ENCODE measurements at places on chromosomes 1 and 21. TPM values are rescaled to one million over a fixed set of nuclear protein-coding genes. Genes with fewer than 3 reads are reported as not detected.

DNA sequence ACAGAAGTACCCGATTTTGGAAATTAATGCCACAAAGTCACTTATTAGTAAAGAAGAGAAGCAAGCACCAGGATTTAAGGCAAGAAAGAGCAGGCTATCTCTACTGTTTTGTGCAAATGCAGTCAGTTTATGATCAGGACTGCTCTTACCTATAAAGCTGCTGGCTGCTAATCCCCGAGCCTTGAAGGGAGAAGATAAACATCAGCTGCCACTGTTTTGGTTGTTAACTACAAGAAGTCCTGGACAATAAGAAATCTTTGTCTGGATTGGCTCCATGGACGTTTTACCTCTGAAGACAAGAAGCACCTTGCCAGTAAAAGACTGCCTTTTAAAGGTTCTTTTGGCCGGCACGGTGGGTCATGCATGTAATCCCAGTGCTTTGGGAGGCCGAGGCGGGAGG lies 21.4 kb downstream of the FRRS1 start:
- no peak for DNase-seq

DNA sequence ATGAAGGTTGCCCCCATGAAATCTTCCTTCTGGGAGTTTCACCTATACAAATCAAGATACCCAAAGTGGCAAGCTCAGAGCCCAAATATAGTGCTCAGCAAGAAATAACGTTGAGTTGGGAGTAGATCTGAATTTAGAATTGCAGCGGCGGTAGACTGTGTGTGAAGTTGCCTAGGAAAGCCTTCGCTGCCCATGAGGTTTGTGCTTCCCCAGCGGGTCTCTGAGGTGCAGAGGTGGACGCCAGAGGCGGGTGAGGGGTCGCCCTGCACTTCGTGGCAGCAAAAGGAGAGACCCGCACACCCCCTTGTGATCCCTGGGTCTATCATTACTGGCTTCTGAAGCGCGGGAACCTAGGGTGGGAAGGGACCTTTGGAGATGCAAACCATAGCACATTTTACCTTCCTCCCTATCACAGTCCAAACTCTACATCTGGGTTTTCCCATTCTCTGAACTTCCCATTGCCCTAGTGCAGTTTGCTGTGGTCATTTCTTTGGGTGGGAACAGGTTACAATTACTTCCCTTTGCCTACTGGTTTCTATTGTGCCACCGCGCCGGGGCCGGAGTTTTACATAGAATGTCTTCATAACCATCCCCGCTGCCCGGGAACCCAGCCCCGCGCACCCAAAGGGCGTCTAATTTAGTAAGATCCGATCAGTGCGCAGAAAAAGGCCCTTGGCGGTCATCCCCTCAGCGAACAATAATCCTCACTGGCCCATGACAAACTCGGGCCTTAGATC lies 5.2 kb downstream of the TBX15 start:
- no peak for DNase-seq

Gene OR2M3
- polyA plus RNA-seq, result not detected

Gene HMGCS2
- 0.09 TPM for polyA plus RNA-seq

DNA sequence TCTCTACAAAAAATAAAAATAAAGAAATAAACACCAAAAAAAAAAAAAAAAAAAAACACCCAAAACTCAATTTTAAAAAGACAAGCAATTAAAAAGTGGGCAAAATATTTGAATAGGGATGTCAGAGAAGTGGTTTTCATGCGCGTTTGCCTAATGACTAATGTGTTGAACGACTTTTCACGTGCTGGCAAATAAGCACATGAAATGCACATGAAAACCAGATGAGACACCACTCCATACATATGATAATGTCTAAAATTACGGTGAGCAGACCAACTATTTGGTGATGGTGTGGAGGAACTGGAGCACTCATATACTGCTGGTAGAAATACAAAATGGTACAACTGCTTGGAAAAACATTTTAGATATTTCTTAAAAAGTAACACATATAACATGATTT lies 39.4 kb upstream of the UHMK1 start:
- DNase-seq, result no peak

Gene TNFRSF4
- polyA plus RNA-seq, result 1.4 TPM

GRCh38 chr1:3536420-3537195 lies 74.7 kb downstream of the MEGF6 start:
- no peak for DNase-seq

Gene PAQR6
- polyA plus RNA-seq, result 5.3 TPM

- no peak for DNase-seq
Observed at GRCh38 chr1:20720631-20721091, 2.9 kb upstream of the KIF17 start.

- peak; percentile 12 for DNase-seq
Observed at GRCh38 chr1:79040424-79041082, 34.0 kb upstream of the ADGRL4 start.

- no peak for DNase-seq
Observed at GRCh38 chr1:156379420-156380165, 10.6 kb downstream of the RHBG start.

GRCh38 chr1:208977012-208977411 lies 606.5 kb upstream of the CAMK1G start:
- DNase-seq, result no peak

DNA sequence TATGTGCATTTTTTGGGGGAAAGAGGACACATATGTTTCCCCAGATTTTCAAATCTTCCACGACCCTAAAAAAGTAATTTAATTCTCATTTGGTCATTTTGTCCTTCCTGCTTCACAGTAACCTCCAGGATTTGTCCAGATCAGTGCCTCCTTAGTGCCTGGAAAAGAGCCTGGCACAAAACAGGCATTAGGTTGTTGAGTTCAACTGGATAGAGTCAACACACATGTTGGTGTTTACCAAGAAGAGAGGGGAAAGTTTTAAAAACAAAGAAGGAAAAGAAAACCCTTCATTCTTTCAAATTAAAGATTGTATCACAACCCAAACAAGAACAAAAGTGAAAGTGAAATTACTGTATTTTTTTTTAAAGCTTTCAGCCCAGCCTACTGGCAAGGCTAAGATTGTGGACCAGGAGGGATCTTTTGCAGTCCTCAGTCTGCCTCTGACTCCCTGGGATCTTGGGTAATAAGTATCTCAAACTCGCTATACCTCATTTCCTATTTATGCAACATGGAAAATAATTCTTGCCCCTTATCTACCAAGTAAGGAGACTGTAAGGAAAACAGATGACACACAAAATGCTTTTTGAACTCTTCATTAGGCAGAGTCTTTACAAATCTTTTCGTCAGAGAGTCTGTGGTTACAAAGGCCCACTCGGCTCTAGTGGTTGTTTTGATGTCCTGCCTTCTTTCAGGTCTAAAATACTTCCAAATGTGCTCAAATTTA lies 57.8 kb downstream of the ZNF281 start:
- peak; percentile 22 for DNase-seq

DNA sequence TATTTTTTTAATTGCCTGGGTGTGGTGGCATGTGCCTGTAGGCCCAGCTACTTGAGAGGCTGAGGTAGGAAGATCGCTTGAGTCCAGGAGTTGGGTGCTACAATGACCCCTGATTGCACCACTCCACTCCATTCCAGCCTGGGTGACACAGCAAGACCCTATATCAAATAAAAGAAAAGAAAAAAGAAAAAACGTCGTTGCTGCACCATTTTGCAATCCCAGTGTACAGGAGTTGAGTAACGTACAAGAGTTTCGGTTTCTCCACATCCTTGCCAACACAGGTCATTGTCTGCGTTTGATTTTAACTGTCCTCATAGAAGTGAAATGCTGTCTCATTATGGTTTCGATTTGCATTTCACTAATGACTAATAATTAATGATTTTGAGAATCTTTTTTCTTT lies 7.9 kb downstream of the ZNF684 start:
- no peak for DNase-seq

- peak; percentile 15 for DNase-seq
Observed at GRCh38 chr1:110067893-110068645, 2.4 kb downstream of the ALX3 start.

DNA sequence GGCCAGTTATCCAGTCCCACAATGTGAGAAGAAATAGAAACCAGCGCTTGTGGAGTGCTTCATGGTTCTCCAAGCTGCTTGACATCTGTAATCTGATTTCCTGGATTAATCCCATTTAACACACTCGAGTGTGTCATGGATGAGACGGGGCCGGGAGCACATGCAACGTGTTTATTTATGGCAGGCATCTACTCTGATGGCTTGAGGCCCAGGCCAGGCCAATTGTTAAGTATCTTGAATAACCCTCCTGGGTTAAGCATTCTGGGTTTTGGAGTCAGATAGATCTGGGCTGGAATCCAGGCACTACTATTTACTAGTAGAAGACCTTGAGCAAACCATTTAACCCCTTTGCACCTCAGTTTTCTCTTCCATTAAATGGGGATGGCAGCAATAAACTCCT lies 37.5 kb upstream of the LAPTM5 start:
- DNase-seq, result no peak

DNA sequence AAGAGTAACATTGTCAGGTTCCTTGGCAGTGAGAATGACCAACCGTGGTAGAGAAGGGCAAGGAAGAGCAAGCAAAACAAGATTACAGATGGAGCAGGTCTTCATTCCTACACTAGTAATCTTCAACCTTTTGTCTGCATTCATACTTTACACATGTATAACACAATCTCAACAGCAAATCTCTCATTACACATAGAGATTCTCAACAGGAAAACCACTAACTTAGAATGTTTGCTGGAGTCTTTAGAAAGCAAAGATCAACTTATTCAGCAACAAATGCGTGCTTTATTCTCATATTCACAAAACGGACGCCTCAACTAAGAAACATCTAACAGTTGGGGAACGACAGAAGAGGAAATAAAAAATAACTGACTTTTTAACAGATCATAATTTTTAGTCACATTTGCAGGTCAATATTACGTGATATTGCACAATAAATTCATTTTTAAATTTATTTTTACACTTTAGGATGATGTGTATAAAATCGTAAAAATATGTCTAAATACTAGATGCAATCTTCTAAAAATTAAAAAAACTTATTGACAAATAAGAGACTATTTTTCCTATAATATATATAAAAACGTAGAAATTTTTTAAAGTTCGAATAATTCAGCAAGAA lies 82.9 kb downstream of the ARID4B start:
- DNase-seq, result no peak

- DNase-seq, result peak; percentile 8
Observed at GRCh38 chr1:162882248-162882674, 21.3 kb upstream of the CCDC190 start.

Gene CAPN8
- 8.2 TPM for polyA plus RNA-seq

DNA sequence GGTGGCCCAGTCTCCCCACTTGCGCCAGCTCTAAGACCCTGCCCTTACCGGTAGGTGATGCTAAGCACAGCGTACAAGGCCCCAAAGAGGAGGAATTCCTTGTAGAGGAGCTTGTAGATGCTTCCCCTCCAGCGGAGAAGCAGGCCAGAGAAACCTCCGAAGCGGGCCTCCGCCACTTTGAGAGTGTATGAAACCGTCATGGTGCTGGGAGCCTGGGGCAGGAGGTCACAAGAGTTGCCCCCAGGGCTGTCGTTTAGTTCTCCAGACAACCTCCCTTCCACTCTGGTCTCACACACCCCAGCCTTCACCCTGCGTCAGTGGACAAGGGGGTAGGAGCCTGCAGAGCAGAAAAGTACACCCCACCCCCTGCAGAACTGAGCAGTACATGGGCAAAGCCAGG lies 464 bp downstream of the BEST4 start:
- no peak for DNase-seq

DNA sequence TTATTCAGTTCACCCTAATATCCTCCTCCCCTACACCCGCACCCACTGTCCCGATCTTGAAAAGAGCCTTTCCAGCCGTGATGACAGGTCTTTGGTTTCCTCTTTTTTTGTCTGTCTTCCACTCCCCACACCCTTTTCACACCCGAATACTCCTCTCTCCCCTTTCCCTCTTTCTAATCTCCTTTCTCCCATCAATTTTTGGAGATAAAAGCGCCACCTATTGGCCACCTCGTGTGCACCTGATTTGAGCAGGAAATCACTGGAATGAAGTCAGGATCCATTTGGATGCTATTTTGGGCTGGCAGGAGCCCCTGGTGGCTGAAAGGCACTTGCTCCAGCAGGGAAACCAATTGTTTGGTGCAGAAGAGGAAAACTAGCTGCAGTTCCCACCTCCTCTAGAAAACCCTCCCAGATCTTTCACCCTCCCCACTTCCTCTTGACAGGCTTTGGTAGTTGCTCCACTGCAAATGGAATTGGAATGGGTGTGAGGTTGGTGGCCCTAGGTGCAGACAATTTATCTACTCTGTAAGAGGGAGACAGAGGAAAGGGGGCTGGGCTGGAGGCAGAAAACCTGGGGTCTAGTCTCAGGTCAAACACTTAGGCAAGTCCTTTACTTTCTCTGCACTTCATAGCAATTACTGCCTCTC lies 8.4 kb downstream of the FOXE3 start:
- DNase-seq, result no peak

DNA sequence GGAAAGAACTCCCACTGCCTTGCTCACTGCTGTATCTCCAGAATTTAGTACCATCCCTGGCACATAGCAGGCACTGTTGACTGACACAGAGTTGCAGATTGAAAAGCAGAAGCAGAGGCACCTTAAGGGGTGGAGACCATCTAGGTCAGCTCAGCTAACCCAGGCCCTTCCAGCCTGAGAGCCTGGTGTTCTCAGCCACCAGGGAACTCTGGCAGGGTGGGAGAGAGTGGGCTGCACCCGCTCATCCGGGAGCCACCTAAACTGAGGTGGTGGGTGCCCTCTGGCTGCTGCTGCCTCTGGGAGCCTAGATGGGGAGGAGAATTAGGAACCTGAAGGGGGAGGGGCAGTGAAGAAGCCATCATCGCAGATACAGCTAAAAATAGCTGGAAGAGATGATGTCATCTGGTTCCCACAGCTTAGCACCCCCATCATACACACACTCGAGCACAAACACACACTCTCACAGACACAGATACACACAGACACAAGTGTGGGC lies 1.5 kb upstream of the TSPAN1 start:
- no peak for DNase-seq

DNA sequence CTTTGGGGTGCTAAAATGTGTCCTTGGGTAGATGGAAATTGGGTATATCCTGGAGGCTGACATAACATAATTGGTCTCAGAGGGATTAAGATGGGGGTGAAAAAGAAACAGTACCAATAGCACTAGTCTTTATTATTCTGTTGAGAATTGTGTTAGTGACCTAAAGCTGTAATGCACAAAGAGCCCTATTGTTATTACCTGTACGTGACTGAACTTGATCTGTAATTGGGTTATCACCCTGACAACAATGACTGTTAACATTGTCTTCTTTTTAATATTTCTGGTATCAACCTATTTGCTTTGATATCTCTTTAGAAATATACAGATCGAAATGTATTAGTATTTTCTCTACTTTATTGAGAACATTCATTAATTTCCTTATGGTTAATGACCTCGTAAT lies 147.6 kb downstream of the NEK7 start:
- no peak for DNase-seq

Measured in muscle of arm (tissue), 14 donors.